ENCODE measurements at places on chromosomes 3 and 15.

- no peak for DNase-seq
Observed at GRCh38 chr15:77107531-77108355, 36.8 kb upstream of the TSPAN3 start.

DNA sequence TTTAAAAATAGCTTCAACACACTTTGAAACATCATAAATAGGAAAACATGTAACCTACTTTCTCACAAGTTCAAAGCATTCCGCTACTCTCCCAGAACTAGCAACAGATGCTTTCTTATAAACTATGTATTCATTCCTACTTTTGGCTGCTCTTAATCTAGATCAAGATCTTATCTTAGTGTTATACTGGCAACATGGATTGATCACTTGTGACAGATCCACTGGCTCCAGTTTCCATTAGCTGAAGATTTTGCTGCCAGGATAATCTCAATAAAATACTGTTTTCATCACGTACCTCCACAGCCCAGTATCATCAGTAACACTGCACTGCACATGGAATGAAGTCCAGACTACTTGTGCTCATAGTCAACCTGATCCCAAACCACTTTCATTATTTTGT is 491.7 kb upstream of the AGTR1 start:
- DNase-seq: no peak

DNA sequence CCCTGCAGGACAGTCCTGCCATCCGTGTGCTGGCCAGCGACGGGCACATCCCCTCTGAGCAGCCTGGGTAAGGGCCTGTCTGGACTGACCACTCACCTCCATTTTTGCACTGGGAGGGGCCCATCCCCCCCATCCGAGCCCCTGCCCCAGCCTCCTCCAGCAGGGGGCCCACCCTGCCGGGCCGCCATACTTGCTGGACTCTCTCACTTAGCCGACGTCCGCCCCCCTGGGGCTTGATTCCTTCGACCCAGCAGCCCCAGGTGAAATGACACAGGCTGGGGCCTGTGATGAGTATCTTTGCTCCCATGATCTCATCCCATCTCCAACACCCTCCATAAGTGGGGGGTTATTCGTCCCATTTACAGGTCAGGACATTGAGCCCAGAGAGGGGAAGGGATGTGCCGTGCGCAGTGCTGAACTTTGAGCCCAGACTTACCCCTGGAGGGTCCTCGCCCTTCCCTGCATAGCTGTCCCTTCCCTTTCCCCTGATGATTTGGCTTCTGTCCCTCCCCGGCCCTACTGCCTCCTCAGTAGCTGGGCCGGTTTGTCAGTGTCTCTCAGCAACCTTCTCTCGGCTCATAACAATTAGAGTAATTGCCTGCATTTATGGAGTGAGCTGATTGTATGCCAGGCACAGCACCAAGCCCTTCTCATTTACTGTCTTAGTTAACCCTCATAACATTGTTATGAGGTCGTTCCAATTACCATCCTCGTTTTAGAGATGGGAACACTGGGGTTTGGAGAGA is 4.2 kb downstream of the LMAN1L start:
- DNase-seq: no peak

DNA sequence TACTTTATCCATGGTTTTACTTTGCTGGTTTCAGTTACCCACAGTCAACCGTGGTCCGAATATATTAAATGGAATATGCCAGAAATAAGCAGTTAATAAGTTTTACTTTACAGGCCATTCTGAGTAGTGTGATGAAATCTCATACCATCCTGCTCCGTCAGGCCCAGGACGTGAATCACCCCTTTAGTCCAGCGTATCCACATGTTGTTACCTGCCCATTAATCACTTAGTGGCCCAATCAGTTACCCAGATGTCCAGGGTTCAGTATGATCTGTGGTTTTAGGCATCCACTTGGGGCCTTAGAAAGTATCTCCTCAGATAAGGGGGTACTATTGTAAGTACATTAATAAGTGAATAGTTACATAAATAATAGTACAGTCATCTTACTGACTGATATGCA is 88.0 kb downstream of the TTBK2 start:
- no peak for DNase-seq

GRCh38 chr3:62214850-62215249 is 158.5 kb downstream of the FEZF2 start:
- no peak for DNase-seq

GRCh38 chr3:170488802-170489201 is 70.1 kb downstream of the CLDN11 start:
- no peak for DNase-seq

DNA sequence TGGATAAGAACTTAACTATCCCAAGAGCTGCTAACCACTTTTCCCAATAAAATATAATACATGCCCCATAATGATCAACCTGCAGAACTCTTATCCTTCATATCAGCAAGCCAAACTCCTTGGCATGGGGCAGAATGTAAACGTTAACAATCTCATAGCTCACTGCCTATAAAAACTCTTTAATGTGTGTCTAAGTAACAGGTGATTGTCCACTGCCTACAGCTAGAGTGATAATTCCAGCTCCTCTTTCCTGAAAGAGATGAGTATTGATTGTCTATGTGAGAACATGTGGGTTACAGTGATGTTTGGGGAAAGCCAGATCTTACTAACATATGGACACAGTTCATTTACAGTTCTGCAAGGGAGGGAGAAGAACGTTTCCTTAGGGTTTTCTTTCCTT is 11.3 kb upstream of the GLCE start:
- DNase-seq: no peak

DNA sequence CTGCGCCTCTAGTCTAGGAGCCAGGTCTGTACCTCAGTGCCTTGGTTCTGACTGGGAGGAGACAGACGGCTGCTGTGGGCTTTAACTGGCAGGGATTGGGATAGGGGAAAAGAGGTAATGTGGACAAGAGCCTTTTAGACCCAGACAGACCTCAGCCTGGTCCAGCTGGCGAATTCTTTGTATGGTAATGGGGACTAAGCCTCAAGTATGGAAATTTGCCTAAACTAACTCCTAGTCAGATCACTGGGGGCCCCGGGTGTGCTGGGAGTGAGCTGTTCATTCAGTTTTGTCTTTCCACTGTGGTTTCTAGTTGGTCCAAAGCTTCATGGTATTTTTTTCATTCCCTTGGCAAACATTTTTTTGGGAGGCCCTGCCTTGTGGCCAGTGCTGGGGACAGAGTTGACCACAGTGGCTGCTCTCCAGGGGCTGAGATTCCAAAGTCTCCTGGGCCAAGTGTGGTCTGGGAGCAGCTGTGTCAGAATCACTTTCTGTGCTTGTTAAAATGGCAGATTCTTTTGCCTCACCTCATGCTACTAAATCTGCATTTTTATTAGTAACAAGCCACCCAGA is 261.4 kb upstream of the C2CD4B start:
- DNase-seq: no peak

DNA sequence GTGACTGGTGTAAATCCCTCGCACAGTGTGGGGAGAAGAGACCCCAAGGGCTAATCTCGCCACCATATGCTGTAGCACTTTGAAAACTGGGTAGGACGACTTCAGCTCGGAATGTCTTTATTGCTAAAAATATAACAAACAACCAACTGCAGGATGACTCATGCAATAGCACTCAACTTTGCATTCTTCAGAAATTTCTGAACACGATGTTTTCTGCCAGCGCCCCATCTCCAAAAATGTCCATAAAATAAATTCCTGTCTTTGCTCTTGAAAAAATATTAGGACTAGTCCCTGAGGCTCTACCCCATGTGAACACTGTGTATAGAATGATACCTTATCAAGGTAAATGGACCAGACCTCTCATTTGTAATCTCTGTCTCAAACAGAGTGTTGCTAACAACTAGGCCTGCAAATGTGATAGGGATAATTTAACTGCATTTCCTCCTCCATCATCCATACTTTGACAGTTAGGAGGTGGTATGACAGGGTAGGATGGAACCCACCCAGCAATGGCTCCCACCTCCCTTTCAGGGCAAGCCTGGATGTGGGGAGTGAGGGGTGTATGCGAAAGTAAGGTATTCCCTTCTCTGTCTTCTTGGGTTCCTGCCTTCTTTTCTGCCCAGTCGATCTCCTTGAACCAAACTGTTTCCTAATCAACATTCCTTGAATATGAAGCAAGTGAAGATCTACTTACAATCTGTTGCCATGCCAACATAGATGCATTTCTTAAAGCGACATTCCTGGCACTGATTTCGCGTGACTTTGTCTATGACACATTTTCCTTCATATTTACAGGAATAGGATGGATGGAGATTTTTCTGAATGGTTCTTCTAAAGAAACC is 201.1 kb downstream of the NR1D2 start:
- DNase-seq: no peak

- DNase-seq: no peak
Observed at GRCh38 chr3:133979553-133979952, 50.2 kb downstream of the SLCO2A1 start.

GRCh38 chr15:74793135-74794028 is 11.5 kb downstream of the CSK start:
- no peak for DNase-seq

GRCh38 chr3:12235691-12236090 is 53.2 kb upstream of the PPARG start:
- DNase-seq: no peak

GRCh38 chr15:85149465-85150129 is 167.9 kb downstream of the PDE8A start:
- DNase-seq: no peak

GRCh38 chr3:23129117-23129516 is 74.0 kb upstream of the UBE2E2 start:
- no peak for DNase-seq

- no peak for DNase-seq
Observed at GRCh38 chr15:81596159-81596865, 222.3 kb upstream of the TMC3 start.

DNA sequence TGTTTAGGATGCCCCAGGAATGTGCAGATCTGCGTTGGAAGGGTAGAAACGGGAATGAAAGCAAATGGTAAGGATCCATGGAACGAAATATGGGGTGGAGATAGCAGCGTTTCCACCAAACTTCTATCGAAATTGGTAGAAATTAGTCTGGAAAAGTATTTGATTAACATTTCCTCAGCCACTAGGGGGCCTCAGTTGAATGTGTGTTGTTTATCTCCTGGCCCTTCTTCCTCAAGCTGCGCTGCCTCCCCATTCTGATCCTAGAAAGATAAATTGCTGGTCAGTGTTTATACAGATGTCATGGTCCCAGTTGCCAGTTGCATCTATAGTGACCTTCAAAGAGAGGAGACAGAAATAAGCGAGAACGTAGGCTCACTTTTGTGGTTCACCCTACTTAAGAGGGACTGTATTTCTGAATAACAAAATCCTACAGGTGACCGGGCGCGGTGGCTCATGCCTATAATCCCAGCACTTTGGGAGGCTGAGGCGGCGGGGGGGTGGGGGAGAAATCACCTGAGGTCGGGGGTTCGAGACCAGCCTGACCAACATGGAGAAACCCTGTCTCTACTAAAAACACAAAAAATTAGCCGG is 457.1 kb downstream of the SQOR start:
- no peak for DNase-seq

DNA sequence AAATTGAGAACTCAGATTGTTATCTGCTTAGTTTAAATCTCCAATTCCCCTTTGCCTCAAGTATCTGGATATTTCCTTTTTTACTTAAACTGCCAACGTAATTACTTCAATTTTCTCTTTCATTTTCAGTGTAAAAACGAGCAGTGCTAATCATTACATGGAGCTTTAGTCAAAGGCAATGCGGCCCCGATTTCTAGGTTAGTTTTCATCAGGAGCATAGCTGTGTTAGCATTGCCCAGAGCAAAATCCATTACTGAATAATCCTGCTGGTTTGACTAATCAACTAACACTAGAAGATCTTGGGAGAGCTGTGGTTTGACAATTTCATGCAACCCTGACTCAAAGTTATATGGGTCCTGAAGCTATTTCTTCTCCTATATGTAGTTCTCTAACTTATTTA is 46.2 kb downstream of the ZPLD1 start:
- no peak for DNase-seq

DNA sequence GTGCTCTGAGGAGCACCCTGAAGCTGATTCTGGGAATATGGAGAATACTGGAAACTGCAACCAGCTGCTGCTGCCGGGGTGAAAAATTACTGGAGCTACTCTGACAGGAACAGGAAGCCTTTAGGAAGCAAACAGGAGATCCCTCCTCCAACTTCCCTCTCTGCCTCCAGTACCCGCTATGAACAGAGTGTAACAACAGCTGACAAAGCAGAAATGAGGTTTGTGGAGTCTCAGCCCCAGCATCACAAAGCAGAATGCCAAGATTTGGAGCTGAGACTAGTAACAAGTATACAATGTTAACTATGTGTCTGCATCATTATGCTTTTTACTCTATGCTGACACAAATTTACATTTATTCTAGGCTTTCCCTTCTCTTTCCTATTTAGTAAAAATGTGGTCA is 22.7 kb upstream of the PIAS1 start:
- no peak for DNase-seq

DNA sequence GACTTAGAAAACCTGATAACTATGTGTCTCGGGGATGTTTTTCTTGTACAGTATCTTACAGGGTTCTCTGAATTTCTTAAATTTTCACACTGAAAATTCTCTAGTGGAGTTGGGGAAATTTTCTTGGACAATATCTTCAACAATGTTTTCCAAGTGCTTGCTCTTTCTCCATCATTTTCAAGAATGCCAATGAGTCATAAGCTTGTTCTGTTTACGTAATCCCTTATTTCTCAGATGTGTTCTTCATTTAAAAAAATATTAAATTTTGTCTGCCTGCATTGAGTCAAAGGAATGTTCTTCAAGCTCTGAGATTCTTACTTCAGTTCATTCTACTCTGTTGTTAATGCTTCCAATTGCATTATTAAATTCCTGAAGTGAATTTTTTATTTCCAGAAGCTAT is 21.9 kb upstream of the PLSCR2 start:
- no peak for DNase-seq

DNA sequence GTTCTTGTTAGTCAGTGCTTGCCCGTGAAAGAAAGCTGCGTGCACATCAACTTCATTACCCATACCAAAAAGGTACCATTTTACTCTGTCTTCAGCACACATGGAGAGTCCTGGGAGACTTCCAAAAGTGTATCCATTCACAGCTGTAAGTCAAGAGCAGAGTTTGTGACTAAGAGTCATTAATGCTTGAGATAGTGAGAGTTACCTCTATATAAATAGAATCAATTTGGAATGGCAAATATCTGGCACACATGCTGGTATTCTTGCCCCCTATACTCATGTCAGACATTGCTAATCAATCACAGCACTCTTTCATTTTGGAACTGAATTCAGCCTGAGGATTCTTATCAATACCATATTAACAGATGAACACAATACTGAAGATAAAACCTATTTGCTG is 14.2 kb downstream of the CP start:
- DNase-seq: no peak

- DNase-seq: no peak
Observed at GRCh38 chr3:105837143-105837740, 31.6 kb downstream of the CBLB start.

GRCh38 chr3:175861916-175862315 is 1002.8 kb downstream of the NAALADL2 start:
- DNase-seq: no peak

DNA sequence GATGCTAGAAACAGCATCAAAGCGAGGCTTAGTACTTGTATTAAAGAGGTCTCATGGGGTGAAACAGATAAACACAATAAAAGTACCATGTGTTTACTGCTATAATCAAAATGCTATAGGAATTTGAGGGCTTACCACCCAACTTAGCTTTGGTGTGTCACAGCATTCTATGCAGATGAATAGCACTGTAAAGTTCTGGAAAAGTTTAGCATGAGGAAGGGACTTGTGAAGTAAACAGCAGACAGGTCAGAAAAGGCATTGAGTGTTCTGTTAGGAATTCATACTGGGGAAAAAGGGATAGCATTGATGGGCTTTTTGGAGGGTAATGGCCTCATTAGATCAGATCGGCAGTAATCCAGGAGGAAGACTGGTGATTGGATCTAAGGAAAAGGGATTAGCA is 505.3 kb downstream of the NLGN1 start:
- no peak for DNase-seq
